ENCODE measurements at places on chromosomes 6 and 20. TPM values are rescaled to one million over a fixed set of nuclear protein-coding genes. Genes with fewer than 3 reads are reported as not detected.

Gene SLC39A7
- 135 TPM for total RNA-seq

Gene NKX2-4
- total RNA-seq = not detected

Gene PI16
- under 0.01 TPM for total RNA-seq

DNA sequence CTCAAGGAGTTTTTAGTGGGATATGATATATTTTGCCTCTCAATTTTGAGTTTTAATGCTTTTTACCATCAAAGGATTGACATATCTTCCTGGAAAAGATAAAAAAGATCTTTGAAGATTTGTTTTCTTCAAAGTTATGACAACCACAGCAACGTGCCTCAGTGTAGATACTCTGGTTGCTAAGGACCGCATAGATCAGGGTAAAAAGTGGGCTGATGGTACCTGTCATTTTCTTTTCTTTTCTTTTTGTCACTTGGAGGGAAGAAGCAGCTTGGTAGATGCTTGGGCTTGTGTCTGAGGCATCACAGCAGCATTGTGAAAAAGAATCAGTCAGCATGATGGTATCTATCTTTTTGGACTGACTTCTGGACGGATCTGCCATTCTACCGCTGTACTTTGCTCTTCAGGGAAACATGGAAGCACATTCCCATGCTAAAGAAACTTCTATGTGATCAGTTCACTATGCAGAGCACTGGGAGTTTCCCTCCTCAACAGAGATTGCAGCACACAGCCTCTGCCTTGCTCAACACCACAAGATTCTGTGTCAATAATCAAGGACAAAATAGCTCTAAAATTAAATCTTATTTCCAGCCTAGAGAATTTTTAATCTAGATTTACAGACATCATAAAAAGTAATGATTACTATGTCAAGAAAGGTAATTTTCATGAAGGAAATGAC, 54.8 kb upstream of the SGK1 start:
- peak; percentile 86 for DNase-seq

GRCh38 chr20:5596401-5597193, 153.6 kb upstream of the SHLD1 start:
- DNase-seq = no peak

- DNase-seq = no peak
Observed at GRCh38 chr6:44034391-44034861, 92.8 kb downstream of the MRPL14 start.

- DNase-seq = no peak
Observed at GRCh38 chr6:20879526-20879925, 345.3 kb downstream of the CDKAL1 start.

DNA sequence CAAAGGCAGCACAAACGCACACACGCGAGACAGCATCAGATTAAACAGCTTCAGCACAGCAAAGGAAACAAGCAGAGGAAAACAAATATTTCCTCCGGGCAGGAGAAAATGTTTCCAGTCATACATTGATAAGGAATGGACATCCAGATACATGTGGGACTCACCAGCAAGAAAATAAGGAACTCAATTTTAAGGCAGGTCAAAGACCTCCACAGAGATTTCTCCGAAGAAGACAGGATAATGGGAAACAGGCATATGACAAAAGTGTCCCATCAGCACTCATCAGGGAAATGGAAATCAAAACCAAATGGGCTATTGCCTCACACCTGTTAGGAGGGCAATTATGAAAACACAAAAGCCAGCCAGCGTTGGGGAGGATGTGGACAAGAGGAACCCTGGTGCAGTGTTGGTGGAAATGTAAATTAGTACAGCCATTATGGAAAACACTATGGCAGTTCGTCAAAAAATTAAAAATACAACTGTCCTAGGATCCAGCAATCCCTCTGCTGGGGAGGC, 9.7 kb upstream of the SLCO4A1 start:
- no peak for DNase-seq

DNA sequence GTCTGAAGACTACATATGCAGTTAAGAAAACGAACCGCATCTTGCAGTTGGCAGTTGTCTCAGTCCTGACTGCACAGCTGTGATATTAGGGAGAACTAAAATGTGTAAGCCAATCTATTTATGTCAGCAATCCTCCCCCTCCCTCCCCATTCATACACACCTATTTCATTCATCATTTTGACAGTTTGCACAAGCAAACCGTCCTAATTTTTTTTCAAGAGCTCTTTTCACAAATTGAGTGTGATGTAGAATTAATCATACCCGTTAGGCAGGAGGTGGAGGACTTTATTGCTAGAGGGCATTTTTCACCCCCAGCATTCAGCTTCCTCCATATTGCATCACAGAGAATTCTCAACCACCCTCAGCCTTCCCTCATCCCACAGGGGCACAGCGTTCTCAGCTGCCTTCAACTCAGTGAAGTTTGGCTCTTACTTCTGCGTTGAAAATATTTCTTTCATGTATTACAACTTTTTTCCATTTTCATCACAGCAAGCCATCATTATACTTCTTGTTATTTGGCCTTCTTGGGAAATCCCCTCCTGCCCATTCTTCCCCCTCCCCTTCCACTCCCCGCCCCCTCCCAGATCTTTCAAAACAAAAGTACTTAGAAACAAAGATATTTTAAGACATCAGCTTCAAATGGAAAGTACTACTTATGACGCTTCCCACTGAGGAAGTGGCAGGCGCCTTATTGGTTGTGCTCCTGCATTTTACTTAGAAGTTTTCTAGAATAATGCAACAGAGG, 37.5 kb downstream of the NOX3 start:
- DNase-seq = peak; percentile 65

Gene ADGRG6
- 22.5 TPM for total RNA-seq

GRCh38 chr6:44247338-44248302, 719 bp downstream of the HSP90AB1 start:
- peak; percentile 38 for DNase-seq

- DNase-seq = peak; percentile 77
Observed at GRCh38 chr6:149934249-149935156, 7.3 kb upstream of the ULBP2 start.

GRCh38 chr6:102950967-102951366, 1557.5 kb downstream of the GRIK2 start:
- DNase-seq = no peak

DNA sequence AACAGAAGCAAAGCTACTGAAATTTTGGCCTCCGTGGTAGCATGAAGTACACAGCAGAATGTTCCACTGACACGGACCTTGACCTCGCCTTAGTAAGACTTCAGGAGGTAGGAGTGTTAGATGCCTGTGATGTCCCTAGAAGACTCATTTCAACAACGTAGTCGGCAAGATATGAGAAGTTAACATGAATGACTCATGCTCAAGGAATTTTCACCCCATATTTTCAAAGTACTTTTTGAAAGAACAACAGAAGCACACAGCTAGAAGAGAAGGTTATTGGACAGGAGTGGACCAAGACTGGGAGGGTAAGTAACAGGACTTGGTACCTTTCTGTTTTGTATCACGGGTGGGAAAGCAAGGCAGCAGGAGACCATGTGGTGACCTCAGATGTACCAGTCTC, 78.0 kb downstream of the DZANK1 start:
- peak; percentile 77 for DNase-seq

- no peak for DNase-seq
Observed at GRCh38 chr6:47512872-47513271, 35.3 kb downstream of the CD2AP start.

GRCh38 chr6:17710331-17710730, 3.6 kb upstream of the NUP153 start:
- peak; percentile 85 for DNase-seq

GRCh38 chr6:90947184-90948064, 360.6 kb upstream of the MAP3K7 start:
- DNase-seq = no peak

DNA sequence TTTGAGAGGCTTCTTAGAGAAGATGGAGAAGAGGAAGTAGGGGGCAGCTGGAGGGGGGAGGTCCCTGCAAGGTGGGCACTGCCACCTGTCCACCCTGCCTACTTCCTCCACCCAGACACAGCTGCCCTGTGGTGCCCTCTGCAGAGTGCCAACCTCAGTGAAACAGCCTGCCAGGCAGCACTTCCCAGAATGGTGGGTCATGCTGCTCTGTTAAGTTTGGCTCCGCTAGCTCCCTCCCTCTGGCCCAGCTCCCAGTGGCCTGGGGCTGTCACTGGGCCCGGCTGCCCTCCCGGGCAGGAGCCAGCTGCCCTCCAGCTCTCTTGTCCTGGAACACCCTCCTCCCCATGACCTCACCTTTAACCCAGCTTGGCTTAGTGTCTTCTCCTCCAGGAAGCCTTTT, 5.1 kb upstream of the EPB41L1 start:
- no peak for DNase-seq

GRCh38 chr20:19495905-19496703, 262.0 kb upstream of the RIN2 start:
- no peak for DNase-seq

- peak; percentile 23 for DNase-seq
Observed at GRCh38 chr20:46117704-46118467, at the start of gene CD40. Gene CD40 (plus strand): TSS chr20:46118314. CDS start chr20:46118344, 30 bp downstream.

DNA sequence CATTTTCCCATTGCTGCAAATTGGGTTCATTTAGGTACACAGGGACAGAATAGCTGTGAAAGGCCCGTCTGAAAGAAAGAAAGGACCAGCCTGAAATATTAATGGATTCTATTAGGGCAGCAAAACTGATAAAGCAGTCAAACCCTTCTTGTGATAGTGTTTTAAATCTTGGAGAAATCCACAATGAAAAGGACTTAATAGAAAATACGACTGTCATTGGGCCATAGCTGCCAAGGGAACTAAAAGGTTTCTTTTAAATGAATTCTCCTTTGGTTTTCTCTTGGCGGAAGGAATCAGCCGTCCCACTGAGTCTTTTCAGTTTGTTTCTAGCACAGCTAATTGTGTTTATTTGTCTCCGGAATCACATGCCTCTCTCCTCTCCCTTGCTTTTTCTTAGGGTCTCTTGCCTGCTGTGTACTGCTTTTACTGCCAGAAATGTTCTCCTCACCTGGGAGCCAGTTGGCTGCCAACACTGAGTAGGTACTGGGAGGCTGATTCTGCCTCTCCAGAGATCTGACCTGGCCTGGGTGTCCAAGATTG, 11.3 kb downstream of the PAQR8 start:
- no peak for DNase-seq

- no peak for DNase-seq
Observed at GRCh38 chr20:19121463-19121862, 91.0 kb upstream of the SLC24A3 start.

- DNase-seq = no peak
Observed at GRCh38 chr6:87645080-87645479, 55.1 kb downstream of the ORC3 start.
